ENCODE measurements at places on chromosomes 4 and X.

DNA sequence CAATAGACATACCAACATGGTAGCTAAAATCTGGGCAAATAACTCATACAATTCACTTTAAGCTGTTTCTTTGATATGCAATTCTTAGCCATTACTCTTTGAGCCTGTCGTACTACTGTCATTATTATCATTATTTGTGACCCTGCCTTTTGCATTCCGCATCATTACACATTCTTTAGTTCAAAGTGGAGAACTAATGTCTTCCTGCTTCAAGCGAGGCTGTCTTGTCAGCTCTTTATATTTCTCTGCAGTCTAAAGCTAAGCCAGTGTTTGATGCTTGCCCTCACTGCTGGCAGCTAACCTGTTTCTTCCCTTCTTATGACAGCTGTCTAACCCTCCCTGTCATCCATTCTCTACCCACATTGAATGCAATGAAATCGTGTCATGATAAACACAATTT, 186.8 kb downstream of the FAT4 start:
- DNase-seq = no peak

- DNase-seq = peak; percentile 46
These were observed 88.6 kb downstream of the HPRT1 start for GRCh38 chrX:134548257-134549201.

- no peak for DNase-seq
These were observed 51.3 kb upstream of the EGFL6 start for GRCh38 chrX:13518126-13518525.

DNA sequence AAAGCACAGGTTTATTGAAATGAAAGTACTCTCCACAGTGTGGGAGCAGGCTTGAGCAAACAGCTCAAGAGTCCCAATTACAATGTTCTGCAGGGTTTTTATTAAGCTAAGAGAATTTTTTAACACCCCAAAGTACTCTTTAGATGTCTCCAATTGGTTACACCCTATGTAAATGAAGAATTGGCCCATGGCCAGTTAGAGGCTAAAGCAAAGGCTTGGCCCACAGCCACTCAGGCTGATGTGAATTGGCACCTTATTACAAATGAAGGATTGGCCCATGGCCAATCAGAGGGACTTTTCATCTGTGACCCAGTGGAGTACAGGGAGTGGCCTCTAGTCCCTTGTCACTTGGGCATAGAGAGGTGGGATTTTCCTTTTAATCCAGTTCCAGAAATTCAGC, 30.1 kb upstream of the IQCM start:
- DNase-seq = peak; percentile 27

DNA sequence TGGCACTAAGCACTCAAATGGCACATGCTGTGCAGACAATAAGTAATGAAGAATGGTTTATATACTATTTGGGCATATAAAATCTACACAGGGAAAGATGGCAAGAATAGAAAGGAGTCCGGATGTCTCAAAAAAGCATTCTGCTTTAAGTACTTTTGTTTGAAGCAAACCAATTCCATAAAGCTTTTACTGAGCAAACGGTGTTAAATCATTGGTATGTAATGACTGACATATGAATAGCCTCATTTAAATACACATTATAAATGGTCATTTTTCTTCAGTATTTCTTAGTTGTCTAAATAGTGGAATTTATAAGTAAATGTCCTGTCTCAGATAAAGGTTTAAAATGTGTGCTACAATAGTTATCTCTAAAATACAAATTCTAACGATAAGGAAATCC, 6.0 kb downstream of the FBXO8 start:
- DNase-seq = no peak

- no peak for DNase-seq
These were observed 61.3 kb upstream of the CASK start for GRCh38 chrX:41984628-41985027.

- DNase-seq = no peak
These were observed 13.5 kb downstream of the CTAG1B start for GRCh38 chrX:154605566-154605965.

GRCh38 chrX:132774010-132774714, 184.3 kb downstream of the HS6ST2 start:
- peak; percentile 9 for DNase-seq

- peak; percentile 28 for DNase-seq
These were observed 2.6 kb downstream of the FAM114A1 start for GRCh38 chr4:38870098-38870808.

DNA sequence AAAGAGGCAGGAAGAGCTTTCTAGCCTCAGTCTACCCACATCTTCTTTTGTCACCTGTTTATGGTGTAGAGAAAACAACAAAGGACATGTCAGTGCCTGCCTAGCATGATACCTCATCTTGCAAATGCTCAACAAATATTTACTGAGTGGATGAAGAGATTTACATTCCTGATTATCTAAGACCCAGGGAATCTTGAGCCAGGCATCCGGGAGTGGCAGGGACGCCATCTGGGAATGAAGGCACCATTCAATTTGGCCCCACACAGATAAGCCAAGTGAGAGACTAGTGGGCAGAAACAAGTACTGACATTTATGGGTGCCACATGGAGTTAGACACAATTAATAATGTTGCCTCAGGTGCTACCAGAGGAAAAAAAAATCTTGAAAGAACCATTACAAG, 36.8 kb upstream of the CASK start:
- DNase-seq = peak; percentile 1

GRCh38 chrX:68710870-68711576, 63.6 kb downstream of the STARD8 start:
- peak; percentile 82 for DNase-seq

DNA sequence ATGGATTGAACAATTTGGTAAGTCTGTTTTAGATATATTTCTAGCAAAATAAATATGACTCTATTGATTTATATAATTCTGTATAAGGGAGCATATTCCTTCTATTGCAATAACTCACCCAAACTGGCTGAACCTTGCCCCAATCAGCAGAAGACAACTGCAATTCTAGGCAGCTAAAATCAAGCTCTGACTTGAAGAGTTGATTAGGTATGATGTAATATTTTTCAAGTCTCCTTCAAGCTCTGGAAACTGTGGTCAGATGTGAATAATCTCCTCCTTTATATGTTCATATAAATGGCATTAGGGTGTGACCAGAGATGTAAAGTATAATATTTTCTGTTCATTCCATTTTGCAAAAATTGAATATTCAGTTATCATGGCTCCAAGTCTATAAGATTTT, 8.2 kb downstream of the RASSF6 start:
- DNase-seq = no peak

- DNase-seq = peak; percentile 70
These were observed 81.5 kb downstream of the CLDN34 start for GRCh38 chrX:10048707-10049106.

GRCh38 chr4:31365006-31365690, 645.0 kb downstream of the PCDH7 start:
- DNase-seq = no peak

- DNase-seq = no peak
These were observed 3.4 kb upstream of the ITGB1BP2 start for GRCh38 chrX:71298119-71298518.

DNA sequence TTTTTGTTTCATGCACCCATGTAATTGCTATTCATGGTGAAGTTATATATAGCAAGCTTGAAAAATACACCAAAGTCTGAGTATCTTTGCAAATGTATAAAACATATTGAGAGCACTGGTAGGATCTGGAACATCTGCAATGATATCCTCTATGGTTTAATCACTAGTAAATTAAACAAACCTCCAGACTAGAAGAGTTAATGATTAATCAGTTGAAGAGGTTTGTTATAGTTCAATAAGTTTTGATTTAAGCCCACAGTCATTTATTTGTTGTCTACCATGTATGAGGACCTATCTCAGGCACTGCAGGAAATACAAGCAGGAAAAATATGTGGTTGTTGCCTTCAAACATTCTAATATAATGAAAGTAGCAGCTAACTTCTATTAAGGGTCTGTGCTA, 16.5 kb downstream of the CYBB start:
- DNase-seq = peak; percentile 6

GRCh38 chr4:165986956-165987698, 114.1 kb downstream of the TLL1 start:
- DNase-seq = no peak

DNA sequence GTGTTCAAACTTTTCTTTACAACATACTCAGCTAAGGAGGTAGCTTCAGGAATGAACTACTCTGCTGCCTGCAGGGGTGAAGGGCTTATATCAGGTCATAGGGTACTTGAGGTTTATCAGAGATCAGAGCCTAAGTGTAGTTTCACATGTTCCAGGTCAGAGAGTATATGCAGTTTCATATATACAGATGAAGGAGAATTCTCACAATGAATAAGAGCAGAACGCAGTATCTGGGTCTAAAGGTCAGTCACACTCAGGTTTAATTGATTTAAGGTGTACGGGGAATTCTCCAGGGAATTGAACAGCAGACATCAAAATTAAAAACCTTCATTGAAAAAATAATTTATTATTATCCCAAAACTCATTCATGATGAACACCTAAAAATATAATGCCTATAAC, 700.6 kb downstream of the TECRL start:
- no peak for DNase-seq

DNA sequence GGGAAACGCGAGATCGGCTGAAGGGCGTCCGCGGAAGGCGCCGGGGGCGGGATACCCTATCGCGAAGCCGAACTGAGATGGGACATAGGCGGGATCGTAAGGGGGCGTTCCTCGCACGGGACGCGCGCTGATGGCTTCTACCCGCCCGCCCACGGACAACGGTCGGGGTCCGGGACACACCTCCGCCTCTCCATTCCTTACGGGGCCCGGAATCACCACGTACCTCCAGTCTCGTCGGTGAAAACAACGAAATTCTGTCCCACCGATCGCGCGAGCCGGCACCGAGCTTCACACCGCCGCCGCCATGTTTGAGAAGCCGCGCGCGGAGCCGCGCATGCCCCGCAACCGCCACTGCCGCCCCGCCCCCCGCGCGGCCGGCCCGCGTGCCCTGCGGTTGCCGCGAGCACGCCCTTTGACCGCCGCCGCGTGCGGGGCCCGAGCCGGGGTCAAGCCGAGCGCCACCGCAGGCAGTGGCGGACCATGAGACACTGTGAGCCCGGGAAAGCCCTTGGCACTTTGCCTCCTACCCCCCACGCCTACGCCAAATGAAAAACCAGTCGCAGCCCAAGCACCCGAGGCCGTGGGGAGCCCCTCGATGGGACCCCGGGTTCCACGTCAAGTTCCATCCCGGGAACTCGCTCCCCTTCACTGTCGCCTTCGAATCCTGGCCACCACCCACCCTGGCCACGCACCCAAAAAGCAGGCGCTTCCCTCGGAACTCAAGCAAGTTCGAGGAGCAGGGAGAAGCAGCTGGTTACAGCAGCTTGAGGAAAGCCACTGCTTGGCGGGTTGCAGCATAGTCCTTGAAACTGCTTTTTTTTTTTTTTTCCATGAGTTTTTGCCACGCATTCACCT, at the start of gene SCML2:
SCML2 (minus strand) TSS at position 320 of the 855 bp plus-strand sequence. CDS start 20,617 bp downstream, outside the sequence.
- DNase-seq = peak; percentile 79

GRCh38 chr4:88765729-88766128, 68.1 kb upstream of the NAP1L5 start:
- no peak for DNase-seq

- DNase-seq = peak; percentile 65
These were observed 1476.9 kb downstream of the ARAP2 start for GRCh38 chr4:34767407-34767806.

DNA sequence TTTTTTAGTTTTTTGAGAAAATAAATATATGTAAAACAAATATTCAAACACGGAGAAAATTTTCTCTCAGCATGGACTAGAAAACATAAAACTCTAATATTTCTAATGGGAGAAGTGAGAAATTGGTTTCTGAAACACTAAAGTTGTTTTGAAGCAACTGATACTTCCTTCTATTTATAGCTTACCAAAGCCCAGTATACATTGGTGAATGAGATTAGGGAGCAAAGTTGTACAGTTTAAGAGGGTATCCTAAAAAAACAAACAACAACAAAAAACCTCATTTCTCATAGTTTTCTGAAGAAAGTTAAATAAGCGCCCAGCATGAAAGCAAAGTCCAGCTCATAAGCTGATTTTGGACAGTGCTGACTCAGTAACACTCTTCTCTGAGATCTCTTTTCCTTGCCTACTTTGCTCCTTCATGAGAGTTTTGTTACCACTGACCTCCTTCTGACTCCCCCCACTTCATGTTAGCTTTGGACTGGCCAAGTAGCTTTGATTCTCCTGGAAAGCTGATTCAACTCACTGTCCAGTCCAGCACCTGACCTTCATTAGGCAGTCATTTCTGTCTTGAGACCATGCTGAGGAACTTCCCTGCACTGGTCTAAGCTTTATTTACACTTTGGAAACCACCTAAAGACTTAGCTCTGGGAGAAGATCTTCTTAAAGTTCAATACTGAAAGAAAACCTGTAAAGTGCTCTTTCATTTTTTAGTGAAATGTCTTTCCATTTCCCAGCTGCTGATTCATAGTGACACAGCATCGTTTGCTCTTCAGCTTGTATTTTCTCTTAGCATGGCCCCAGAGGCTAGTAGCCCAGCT, 21.8 kb upstream of the P2RY10 start:
- DNase-seq = peak; percentile 43

GRCh38 chr4:40845154-40845835, 95.5 kb downstream of the NSUN7 start:
- DNase-seq = no peak

- peak; percentile 69 for DNase-seq
These were observed 163.9 kb downstream of the KDR start for GRCh38 chr4:54961357-54961975.

DNA sequence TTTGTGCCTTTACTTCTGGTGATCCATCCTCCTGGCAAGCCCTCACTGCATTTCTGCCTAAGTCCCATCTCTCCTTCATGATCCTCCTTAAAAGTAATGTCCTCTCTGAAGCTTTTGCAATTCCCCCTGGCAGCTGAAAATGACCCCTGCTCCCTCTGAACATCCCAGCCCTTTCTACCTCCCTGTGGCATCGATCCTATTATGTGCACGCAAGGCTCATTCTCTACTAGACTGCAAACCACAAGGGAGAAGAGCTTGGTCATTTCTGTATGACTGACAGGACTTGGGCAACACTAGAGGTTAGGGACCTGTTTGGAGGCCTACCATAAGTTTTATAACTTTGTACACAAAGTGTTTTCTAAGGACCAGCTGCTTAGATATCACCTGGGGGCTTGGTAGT, 50.8 kb upstream of the RAP2C start:
- no peak for DNase-seq

GRCh38 chrX:151675121-151675746, 20.0 kb upstream of the PRRG3 start:
- DNase-seq = no peak

DNA sequence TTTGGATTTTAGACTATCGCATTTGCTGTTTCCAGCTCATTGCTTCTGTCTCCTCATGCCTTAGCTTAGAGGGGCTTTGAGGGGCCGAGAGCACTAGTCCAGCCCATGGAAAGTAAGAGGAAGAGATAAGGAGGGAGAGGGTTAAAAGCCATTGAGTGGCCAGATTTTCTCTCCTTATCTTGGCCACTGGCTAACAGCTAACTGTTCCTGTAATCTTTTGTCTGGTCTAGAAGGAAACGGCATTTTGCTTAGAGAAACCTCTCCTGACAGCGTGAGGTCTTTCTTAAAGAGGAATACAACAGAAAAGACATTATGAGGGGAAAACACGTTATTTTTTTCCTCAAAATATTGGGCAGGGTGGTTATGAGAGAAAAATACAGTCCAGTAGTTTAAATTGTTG, 7.9 kb downstream of the GPR101 start:
- DNase-seq = no peak

GRCh38 chr4:25030277-25031076, at the start of gene LGI2:
Gene LGI2 (minus strand): TSS chr4:25030946. CDS start chr4:25030693, 253 bp downstream.
- DNase-seq = peak; percentile 83
